ENCODE measurements at places on chromosomes 16 and 17.

DNA sequence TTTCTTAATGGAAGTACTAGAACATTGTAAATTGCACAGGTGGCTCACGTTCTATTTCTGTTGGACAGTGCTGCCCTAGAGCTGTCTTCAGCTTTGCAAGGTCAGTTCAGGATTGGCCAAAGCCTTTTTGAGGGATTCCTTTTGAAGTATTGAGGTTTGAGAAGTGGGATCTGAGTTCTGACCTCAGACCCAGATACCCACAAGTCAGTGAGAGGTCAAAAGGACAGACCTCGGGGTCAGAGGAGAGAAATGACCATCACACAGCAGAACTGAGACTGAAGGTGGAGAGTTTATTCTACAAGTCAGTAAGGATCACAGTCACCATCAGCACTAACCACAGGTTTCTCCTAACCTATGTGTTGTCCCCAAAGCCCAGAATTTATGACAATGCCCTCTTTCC lies 1.7 kb downstream of the ACSM5 start:
- DNase-seq = no peak

DNA sequence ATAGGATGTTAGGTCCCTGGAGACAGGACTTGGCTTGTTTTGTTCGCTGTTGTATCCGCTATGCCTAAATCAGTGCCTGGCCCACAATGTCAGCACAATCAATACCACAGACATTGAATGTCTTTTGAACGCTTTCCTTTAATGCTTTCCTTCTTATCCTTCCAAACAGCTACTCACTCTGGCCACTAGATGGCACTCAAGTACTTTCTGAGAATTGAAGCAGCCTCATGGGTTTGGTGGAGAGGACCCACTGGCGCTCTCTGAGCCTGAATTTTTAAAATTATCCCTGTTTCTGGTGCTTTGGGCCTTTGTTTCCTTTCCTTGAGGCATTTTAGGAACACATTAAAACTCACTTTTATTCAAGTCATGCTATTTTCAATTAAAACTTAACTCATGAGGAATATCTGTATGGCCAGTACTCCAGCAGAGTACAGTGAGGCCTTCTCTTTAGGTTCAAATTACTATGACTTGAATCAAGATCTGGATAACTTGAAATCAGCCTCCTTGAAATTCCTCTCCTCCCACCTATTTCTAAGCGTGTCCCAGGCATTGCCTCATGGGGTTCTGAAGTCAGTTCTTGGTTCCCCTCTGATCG lies 3.2 kb upstream of the NLRP1 start:
- DNase-seq = no peak

- no peak for DNase-seq
Observed at GRCh38 chr17:69761011-69761410, 314.0 kb upstream of the KCNJ16 start.

DNA sequence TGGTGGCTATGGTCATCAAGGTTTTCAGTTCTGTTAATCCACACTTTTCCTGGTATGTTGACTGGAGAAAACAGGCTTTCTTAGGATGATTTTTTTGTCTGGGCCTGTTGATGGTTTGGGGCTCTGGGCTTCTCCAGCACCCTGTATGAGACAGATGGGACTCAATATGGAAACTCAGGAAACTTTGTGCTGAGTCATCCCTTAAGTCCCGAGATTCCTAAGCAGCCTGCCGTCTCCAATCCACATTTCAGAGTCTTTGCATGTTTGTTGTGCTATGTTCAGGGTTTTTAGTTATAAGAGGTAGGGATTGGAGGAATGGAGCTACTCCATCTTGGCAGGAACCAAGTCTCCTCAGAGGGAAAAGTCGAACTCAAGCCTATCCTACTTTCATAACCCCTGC lies 253.3 kb upstream of the FOXF1 start:
- DNase-seq = no peak

DNA sequence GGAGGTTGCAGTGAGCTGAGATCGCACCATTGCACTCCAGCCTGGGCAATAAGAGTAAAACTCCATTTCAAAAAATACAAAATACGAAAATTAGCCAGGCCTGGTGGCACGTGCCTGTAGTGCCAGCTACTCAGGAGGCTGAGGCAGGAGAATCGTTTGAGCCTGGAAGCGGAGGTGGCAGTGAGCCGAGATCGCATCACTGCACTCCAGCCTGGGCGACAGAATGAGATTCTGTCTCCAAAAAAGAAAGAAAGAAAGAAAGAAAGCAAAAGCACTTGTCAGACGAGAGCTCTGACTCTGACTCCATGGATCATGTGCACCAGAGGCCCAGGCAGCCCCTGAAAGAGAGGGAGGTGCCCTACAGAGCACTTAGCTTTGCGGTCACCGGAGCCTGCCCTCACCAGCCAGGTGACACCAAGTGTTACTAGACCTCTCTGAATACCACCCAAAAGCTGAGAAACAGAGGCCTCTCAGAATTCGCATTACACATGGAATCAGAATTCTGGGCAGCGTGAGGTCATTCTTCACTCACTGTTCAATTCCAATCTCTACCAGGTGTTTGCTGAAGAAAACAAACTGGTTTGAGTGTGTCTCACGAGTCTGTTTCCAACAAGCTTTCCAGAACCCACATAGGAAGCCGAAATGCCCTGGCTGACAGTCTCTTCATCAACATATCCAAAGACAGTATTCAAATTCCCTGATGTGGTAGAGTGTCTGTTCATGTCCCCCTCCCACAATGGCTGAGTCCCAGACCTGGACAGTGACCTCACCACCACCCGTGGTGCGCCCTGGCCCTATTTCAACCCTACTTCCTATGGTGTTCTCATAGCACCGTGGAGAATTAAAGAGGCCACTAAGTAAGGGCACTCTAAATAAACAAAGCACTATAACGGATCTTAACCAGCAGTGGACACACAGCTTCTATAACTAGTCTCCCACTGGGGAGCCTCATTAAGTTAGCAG lies 1.5 kb downstream of the FLCN start:
- DNase-seq = no peak

DNA sequence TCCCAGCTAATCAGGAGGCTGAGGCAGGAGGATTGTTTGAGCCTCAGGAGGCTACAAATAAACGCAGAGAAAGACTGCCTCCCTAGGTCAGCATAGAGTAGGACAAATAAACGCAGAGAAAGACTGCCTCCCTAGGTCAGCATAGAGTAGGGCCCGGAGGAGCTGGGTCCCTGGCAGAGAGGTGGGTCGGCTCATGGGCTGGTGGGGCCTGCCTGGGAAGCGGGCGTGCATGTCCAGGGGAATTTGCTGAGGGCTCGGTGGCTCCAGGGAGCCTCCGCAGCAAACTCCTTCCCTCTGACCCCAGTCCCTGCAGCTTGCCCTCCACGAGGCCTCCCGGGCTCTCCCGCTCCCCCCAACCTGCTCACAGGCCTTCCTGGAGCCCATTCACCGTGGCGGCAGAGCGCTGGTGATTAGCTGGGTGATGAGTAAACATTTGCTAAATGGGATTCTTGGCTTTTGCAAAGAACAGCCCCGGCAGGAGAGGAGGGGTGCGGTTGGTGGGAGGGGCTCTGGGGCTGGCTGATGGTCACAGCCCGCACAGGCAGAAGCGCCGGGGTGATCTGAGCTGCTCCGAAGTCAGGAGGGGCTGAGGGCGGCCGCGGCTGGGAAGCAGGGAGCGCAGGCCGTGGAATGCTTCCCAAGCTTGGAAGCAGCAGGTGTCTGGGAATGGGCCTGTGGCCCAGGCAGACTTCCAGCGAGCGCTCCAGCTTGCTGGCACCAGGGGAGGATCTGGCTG lies 93.1 kb downstream of the RTN4RL1 start:
- DNase-seq = no peak

DNA sequence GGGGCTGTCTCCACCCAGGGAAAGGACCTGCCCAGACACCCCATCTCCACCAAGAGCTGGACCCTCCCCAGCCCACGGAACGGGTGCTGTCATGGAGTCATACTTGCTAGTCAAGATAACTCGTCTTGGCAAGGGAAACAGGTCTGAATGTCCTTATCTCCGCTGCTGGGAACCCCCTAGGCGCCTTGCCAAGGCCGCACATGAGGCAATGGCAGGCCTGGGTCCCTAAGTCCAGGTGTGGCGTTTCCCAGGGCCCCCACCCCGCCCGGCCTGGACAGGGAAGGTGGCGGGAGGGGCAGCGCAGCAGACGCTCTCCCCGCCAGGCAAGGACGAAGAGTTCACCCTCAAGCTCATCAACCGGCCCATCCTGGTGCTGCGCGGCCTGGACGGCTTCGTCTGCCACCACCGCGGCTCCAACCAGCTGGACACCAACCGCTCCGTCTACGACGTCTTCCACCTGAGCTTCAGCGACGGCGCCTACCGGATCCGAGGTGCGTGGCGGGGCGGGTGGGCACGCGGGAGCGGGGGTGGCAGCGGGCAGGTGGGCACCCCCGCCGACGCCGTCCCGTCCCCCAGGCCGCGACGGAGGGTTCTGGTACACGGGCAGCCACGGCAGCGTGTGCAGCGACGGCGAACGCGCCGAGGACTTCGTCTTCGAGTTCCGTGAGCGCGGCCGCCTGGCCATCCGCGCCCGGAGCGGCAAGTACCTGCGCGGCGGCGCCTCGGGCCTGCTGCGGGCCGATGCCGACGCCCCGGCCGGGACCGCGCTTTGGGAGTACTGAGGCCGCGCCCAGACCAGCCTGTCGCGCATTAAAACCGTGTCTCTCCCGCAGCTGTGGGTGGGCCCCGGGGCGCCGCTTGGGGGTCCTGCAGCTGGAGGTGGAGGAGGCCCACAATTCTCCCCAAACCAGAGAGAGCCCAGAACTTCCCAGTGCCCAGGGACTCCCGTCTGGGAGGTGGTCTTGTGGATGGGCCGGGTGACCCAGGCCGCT lies 8.4 kb downstream of the FSCN2 start:
- DNase-seq = no peak

DNA sequence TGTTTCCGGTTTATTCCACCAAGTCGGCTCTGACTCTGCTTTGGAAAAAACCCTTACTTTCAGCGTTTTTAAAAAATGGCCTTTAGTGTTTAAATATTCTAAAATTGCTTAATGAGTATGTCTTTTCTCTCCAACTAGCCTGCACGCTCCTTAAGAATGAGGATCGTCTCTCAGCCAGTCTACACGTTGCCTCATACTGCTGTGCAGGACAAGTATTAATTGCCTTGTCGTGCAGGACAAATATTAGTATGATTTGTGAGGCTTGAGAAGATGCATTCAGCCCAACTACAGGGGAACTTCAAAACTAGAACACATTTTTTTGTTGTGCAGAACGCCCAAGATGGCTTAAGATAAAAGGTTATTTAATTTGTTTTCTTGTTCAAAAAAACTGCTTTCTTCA lies 61.2 kb downstream of the MARCHF10 start:
- no peak for DNase-seq

GRCh38 chr16:14321542-14321941 lies 250.4 kb downstream of the MRTFB start:
- DNase-seq = no peak

DNA sequence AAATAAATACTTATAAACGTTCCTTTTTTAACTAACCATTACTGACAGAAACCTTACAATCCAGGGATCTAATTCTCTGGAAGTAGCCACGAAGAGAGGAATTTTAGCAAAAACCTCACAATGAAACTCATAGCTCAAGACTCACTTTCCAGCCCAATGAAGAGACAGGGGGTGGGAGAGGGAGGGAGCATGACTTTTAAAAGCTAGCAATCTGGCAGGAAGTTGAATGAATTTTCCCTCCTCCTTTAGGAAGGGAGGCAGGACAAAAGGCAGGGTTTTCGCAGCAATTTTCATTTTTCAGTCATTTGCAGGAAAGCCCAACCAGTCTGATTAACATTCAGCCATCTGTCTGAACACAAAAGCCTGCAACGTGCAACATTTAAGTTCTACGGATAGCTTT lies 381.5 kb upstream of the PSMD7 start:
- no peak for DNase-seq

DNA sequence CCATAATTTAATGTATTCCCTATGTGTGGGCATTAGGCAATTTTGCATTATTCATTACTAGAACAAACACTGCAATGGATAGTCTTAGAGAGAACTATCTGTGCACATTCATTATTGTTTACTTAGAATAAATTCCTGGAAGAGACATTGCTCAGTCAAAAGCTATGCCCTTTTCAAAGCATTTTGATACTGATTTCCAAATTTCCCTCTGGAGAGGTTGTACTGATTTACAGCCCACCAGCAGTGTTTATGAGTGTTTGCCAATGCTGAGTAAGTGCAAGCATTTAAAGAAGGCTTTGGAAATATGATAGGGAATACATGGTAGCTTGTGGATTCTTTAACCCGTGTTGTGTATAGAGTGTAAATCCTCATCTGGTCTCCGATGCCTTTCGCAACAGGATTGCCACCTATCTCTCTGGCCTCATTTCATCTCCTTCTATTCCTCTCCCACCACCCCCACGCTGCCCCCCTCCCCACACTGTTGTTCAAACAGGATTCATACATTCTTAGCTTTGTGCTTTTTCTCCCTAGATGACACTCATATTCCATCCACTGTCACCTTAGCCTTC lies 33.4 kb upstream of the MMD start:
- no peak for DNase-seq

DNA sequence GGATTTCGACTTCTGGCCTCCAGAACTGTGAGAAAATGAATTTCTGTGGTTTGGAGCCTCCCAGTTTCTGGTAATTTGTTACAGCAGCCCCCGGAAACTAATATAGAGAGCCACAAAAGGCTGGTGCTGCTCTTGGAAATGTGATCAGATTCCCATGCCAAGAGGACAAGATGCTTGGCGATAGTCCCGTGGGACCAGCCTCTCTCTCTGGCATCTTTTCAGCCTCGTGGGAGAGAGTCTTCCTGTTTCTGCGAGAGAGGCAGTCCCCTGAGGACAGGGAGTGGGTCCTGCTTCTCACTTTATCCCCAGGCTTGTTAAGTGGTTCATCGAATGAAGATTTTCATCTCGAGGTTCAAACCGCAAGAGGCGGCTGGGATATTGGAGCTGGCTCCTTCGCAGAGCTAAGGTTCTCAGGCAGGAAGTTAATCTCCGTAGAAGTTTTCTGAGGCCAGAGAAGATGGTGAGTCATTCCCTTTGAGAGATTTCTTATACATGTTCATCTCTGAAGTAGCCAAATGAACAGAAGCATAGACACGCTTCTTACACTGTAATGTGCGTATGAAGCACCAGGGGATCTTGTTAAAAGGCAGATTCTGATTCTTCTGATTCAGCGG lies 211.6 kb upstream of the SDK2 start:
- DNase-seq = no peak

GRCh38 chr17:1482680-1483079 lies 9.8 kb downstream of the MYO1C start:
- no peak for DNase-seq

DNA sequence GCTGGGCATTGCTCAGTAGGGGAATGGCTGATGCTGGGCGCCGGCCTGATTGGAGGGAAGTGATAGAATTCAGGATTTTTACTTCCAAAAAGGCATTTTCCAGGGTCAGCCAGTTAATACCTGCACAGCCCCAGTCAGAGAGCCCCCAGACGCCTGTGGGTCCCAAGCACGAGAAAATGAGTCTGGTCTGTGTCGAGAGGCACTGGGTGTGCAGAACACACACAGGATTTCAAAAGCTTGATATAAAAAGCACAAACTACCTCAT lies 164.6 kb upstream of the TNRC6C start:
- no peak for DNase-seq

- no peak for DNase-seq
Observed at GRCh38 chr16:11613381-11614303, 26.9 kb upstream of the LITAF start.

- no peak for DNase-seq
Observed at GRCh38 chr17:52536489-52536888, 378.0 kb upstream of the CA10 start.

Data from stimulated activated CD8-positive, alpha-beta memory T cell treated with anti-CD3 and anti-CD28 coated beads, Interleukin-7, amount 100 ng/mL, for 1 hour (primary cell).